ENCODE measurements at places on chromosomes 7 and 10.

DNA sequence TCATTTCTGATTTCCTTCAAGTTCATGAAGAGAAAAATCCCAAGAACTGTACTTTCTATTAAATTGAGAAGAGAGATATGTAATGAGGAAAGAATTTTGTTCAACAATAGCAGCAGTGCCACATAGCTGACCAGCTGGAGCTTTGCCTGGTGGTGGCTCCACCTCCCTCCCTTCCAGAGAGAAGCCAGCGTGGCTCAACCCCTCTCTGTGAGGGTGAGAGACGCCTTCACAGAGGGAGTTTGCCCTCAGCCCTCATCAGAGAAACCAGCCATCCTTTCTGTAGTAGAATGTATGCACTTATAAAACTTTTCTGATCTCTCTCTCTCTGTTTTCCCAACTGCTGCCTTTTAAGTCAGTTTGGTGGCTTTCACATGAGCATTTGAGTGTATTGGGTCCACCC, 20.5 kb upstream of the COL1A2 start:
- no peak for DNase-seq

DNA sequence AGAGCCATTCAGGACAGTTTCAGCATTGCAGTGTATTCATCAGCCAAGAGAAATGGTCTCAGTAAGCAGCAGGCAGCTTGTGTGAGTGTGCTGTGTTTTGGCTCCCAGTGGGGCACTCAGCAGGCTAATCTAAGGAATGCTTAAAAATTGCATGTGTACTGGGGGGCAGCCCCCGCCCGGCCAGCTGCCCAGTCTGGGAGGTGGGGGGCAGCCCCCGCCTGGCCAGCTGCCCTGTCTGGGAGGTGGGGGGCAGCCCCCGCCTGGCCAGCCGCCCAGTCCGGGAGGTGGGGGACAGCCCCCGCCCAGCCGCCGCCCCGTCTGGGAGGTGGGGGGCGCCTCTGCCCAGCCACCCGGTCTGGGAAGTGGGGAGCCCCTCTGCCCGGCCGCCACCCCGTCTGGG, 116.2 kb downstream of the GRID1 start:
- DNase-seq = no peak

- no peak for DNase-seq
These were observed 126.0 kb downstream of the NRCAM start for GRCh38 chr7:108330227-108330626.

DNA sequence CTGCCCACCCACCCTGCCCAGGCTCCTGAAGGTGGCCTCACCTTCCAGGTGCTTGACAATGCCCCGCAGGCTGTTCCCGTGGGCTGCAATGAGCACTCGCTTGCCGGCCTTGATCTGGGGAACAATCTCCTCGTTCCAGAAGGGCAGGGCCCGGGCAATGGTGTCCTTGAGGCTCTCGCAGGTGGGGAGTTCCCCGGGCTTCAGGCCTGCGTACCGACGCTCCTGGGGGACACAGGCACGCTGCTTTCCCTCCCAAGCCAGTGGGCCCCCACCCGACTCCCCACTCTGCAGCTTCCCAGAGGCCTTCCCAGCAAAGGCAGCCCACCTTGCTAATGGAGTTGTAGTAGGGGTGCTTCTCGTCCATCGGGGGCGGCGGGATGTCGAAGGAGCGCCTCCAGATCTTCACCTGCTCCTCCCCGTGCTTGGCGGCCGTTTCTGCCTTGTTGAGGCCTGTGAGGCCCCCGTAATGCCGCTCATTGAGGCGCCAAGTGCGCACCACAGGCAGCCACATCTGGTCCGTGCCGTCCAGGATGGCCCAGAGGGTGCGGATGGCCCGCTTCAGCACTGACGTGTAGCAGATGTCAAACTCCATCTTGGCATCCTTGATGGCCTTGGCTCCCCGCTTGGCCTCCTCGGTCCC, 456 bp downstream of the PGAM2 start:
- DNase-seq = no peak

DNA sequence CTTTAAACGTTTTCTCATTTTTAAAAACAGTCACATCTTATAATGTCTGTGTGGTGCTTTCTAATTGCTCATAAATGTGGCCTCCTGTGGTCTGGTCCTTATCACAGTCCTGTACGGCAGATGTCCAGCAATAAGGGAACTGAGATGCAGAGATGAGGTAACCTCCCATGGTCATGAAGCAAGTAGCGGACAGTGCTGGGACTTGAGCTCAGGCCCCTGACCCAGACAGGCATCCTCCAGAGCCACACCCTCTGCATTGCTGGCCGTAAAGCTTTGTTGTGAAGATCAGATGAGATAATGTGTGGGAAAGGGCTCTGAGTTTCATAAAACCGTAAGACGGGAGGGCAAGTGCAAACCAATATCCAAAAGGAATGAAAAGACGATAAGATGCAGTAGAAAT, 48.2 kb downstream of the DYNC2I1 start:
- no peak for DNase-seq

GRCh38 chr10:14549496-14549895, 218.8 kb upstream of the FRMD4A start:
- DNase-seq = no peak

GRCh38 chr7:1516586-1517251, 12.5 kb upstream of the INTS1 start:
- DNase-seq = no peak

GRCh38 chr10:114748241-114748640, 73.3 kb upstream of the FHIP2A start:
- DNase-seq = no peak

- no peak for DNase-seq
These were observed 100.3 kb downstream of the TRRAP start for GRCh38 chr7:98978672-98979071.

GRCh38 chr7:42925630-42926029, 6.3 kb downstream of the PSMA2 start:
- DNase-seq = no peak

- no peak for DNase-seq
These were observed 92.1 kb downstream of the CABCOCO1 start for GRCh38 chr10:61754587-61755550.

- DNase-seq = no peak
These were observed 280.1 kb downstream of the FRMD4A start for GRCh38 chr10:14050598-14050997.

GRCh38 chr7:151379193-151379520, 30.7 kb downstream of the WDR86 start:
- DNase-seq = no peak

DNA sequence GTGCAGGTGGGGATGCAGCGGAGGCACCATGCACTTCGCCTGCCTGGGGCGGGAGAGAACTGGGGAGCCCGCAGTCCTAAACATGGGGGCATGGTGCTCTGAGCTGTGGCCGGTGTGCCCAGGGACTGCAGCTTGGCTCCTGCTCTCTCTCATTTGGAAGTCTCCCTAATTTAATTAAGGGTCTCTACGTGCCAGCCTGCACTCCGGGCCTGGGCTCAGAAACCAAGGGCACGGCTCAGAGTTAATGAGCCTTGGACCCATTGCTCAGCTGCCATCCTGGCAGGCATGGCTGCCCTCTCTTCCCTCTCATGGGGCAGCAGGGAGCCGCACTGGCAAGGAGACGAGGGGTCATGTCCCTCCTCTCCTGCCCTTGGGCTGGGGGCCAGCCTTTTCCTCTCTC, 115.6 kb downstream of the CDH23 start:
- DNase-seq = no peak

- no peak for DNase-seq
These were observed 6.0 kb downstream of the PRR15 start for GRCh38 chr7:29569648-29570047.

- DNase-seq = no peak
These were observed 64.3 kb upstream of the PCGF5 start for GRCh38 chr10:91156196-91156595.

- no peak for DNase-seq
These were observed 41.0 kb downstream of the MCMBP start for GRCh38 chr10:119831656-119832055.

- DNase-seq = no peak
These were observed 13.6 kb downstream of the VPS50 start for GRCh38 chr7:93245525-93246432.

DNA sequence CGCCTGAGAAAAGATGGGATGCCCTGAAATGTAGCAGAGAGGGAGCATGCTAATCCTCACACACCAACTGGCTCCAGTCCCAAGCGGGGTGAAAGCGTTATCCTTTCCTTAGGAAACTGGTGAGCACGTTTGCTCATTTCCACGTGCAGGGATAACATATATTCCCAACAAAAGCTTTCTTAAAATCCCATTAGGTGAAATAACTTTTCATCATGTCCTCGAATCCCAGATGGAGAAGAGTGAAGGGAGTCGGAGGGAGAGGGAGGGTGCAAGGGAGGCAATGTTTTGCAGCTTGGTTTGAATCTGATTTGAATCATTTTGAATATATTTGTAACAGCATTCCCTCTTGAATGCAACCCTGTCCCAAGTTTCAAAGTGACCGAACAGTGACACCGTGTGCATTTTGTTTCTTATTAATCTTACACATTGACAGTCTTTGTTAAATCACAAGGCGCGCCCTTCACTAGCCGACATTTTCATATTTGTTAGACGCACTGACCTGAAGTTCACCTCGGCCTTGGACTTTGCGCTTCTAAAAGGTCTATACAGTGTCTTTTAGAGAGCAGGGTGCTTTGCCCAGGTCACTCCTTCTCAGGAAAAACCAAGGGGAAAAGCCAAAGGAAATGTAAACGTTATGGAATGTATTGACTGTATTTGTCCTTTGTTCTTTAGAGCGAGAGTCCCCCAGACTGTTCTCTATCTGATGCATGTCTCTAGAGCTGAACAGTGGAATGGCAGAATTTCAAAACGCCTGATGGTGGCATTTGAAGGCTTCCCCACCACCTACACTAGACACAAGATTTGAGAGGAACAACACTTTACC, 3.1 kb upstream of the HOXA4 start:
- no peak for DNase-seq

DNA sequence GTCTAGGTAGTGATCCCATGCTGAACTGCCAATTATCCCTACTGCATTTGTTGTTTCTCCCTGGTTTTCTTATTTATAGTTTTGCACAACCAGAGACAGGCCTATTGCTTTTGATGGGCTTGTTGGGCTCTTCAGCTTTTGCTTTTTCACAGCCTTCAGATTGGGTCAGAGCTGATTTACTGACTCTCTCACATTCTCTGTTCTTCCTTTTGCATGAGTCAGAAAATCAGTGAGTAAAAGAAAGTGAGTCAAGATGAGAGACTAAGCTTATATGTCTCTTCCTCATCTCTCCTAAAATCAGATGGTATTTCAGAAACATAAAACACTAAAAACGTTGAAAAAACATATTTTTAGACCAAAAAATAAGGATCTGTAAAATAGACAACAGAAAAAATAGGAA, 1135.4 kb downstream of the XPNPEP1 start:
- DNase-seq = no peak

DNA sequence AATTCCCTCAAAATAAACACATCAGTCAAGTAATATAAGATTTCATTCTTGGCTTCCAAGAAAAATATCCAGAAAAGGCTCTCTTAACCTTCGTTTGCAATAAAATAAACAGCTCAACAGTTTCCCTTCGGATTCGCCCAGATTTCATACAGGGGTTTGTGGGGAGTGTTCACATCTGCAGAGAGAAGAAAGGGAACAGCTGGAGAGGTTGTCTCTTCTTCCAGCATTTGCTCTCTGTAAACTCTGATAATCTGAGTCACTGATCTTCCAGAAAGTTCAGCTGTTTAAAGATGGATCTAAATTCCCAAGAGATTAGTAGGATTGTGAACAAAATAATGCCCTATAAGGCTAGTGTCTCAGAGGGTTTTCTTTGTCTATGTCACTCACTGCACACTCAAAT, 277.9 kb downstream of the HPSE2 start:
- DNase-seq = no peak

DNA sequence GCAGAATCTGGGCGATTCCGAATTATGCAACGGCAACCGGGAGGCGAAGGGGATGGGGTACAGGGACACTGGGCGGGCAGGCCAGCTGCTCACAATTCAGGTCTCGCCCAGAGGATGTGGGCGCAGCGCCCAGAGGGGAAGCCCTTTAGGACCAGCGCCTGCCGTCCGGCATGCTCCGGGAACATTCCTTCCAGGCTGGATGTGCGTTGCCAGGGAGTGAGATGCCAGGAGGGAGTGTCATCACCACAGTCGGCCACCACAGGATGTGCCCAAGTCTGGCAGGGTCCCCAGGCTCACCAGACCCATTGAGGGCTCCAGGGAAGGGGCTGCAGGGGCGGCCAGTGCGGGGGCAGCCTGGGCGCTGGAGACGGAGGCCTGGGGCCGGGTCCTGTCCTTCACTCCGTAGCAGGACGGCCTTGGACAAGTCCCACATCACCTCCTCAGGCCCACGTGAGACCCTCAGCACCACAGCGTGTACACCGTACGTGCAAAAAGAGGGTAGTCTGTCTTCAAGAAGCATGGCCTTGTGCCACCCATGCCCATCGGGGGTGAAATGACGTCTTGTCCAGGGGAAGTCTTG, 63.9 kb downstream of the FOXL3 start:
- DNase-seq = no peak

DNA sequence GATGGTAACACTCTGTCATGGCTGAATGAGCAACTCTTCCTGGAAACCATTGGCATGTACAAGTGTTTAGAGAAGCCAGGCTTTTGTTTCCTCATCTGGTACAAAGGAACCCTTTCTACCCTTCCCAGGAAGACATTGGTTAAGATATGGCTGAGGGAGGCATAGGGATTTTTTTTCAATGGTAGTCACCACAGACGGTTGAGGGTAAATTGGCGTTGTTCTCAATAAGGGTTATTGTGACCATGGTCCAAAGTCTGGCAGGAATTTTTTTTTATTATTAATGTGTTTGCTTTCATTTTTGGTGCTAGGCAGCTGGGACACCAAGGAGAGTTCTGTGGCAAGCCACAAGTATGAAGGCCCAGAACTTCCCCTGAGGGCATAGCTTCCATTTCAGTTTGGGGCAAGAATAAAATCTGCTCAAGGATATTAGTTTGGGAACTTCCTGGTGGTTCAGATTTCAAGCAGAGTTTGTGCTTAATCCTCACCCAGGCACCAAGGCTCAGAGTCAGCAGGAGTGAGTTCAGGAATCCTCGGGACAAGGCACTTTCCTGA, at the start of gene PLEKHS1:
TSS of gene PLEKHS1 (plus strand) at position 502 of the 552 bp plus-strand sequence. CDS start 3,596 bp downstream, outside the sequence.
- no peak for DNase-seq

GRCh38 chr7:114630201-114630990, 215.8 kb downstream of the FOXP2 start:
- no peak for DNase-seq

DNA sequence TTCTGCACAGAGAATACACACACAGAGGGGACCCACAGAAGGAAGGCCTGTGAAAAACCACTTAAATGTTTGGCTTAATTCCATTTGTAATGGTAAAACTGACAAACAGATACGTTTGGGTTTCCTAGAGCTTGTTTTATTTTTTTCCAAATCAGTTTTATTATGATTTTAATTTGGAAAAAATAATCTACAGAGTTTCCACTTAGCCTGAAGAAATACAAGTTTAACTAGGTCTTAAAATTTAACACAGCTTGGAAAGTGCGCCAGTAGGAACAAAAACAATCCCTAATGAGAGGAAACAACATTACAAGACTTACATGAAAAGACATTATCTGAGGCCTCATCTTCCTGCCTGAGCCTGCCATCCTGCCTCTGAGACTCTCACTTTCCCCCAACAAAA, 58.5 kb upstream of the CARD11 start:
- DNase-seq = no peak
